ENCODE measurements at places on chromosomes 7 and 10.

- DNase-seq: no peak
Observed at GRCh38 chr7:38374507-38374906, 101.1 kb upstream of the TARP start.

GRCh38 chr7:69631131-69631530, 32.9 kb downstream of the AUTS2 start:
- no peak for DNase-seq

DNA sequence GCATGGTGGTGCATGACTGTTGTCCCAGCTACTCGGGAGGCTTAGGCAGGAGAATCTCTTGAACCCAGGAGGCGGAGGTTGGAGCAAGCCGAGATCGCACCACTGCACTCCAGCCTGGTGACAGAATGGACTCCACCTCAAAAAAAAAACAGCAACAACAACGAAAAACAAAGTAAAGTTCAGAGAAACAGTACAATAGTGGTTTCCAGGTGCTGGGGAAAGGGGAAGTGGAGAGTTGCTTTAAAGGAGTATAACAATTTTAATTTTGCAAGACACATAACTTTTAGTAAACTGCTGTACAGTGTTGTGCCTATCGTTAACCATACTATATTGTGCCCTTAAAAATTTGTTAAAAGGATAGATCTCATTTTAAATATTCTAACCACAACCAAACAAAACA, 662.7 kb upstream of the POT1 start:
- no peak for DNase-seq

- no peak for DNase-seq
Observed at GRCh38 chr10:5811387-5811821, 1.8 kb downstream of the GDI2 start.

- no peak for DNase-seq
Observed at GRCh38 chr10:67976292-67977245, 92.1 kb downstream of the SIRT1 start.

- DNase-seq: no peak
Observed at GRCh38 chr7:154785898-154786297, 217.0 kb downstream of the PAXIP1 start.

DNA sequence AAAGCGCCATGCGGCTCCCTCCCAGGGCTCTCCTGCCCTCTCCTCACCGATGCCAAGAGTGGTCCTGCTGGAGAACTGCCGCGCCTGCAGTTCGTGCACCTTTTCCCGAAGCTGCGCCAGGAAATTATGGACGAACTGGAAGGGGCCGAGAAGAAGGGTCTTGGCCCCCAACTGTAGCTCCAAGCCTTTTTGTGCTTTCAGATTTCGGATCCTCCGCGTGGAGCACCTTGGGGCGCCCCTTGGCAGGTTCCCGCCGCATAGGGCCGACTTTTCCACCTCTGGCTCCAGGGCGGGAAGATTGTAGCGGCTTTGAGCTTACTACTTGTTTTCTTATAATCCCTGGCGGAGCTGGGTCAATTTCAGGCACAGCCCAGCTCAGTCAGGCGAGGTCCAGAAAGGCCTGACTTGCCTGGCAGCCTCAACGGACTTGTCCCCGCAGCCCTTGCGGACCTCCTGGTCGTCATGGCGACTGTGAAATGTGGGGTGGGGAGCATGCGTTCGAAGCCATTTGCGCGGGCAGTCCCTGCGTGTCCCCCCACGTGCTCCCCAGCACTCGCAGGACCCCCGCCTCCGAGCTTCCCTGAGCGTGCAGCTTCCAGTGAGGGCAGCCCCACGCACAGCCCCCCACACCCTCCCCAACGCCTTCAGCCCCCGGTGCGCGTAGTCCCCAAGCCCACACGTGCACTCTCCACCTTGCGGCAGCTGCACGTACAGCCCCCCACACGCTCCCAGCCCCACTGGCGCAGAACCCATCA, 129.9 kb downstream of the KBTBD2 start:
- no peak for DNase-seq

Measured in DMS153 (cell line).